ENCODE measurements at places on chromosomes 3 and 15. TPM values are rescaled to one million over a fixed set of nuclear protein-coding genes. Genes with fewer than 3 reads are reported as not detected.

GRCh38 chr3:182105875-182106274 lies 394.1 kb downstream of the SOX2 start:
- DNase-seq = no peak

GRCh38 chr3:135917927-135918597 lies 47.5 kb upstream of the PPP2R3A start:
- DNase-seq = no peak

DNA sequence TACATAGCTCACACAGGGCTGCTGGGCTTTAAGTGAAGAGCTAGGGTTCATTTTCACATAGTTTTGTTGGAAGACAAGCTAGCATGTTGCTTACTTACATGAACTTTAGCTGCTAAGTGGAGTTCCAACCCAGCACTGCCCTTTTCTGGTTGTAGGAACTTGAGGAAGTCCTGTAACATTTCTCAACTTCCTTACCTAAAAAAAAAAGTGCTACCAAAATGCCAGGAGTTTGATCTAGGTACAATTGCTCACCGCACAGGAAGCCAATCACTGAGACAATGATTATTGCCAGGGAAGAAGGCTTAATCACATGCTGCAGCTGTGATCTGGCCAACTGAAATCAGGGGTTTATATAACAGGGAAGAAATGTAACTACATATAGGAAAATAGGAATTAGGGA lies 52.8 kb downstream of the IL12A start:
- DNase-seq = no peak

GRCh38 chr3:108897883-108898282 lies 55.8 kb downstream of the GUCA1C start:
- no peak for DNase-seq

- DNase-seq = no peak
Measured at GRCh38 chr3:39920271-39920670, 110.9 kb downstream of the MYRIP start.

DNA sequence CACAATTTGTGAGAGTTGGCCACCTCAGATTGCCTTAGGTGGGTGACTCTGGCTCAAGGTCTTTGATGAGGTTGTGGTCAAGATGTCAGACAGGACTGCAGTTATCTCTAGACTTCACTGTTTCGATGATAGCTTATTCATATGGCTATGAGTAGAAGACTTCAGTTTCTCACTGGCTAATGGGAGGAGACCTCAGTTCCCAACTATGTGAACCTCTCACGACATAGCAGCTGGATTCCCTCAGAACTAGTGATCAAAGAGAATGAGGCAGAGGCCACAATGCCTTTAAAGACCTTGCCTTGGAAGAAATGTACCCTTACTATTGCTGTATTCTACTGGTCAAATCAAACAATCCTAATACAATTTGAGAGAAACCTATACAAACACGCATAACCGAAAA lies 607.5 kb upstream of the ROBO2 start:
- DNase-seq = no peak

- DNase-seq = no peak
Measured at GRCh38 chr3:185342459-185343174, 20.3 kb upstream of the MAP3K13 start.

DNA sequence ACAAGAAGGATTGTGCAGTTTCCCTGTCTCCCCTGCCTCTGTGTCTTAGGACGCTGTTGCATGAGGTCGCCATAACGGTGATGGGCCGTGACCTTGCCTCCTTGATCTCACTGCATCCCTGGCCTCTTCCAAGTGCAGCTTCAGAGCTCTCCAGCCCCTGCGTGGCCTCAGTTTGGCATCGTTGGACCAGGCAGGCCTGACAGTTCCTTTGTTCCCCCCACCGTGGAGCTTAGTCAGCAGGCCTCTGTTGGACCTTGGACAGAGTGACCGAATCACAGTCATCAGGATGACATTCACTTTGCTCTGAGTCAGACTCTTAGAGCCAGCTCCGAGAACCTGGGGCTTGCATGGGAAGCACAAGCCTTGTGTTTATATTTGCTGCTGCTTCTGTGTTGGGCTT lies 139.4 kb downstream of the OPA1 start:
- DNase-seq = no peak

DNA sequence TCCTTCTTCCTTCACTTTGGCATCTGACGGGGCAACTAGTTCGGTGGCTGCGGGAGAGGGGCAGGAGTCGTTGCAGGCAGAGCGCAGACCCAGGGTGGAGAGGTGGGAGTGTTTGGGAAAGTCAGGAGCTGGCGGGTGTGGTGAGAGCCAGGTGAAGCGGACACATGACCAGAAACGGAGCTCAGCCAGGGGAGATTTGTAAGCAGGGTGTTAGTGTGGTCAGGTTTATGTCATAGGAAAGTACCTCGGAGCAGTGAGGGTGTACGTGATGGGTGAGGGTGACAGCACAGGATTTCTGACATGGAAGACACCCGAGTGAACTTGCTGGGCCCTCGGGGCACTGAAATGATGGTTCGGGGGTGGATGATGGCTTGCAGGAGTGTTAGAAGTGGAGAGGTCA lies 247.4 kb upstream of the TPM1 start:
- DNase-seq = peak; percentile 42

- DNase-seq = no peak
Measured at GRCh38 chr15:39275066-39275465, 305.8 kb upstream of the THBS1 start.

DNA sequence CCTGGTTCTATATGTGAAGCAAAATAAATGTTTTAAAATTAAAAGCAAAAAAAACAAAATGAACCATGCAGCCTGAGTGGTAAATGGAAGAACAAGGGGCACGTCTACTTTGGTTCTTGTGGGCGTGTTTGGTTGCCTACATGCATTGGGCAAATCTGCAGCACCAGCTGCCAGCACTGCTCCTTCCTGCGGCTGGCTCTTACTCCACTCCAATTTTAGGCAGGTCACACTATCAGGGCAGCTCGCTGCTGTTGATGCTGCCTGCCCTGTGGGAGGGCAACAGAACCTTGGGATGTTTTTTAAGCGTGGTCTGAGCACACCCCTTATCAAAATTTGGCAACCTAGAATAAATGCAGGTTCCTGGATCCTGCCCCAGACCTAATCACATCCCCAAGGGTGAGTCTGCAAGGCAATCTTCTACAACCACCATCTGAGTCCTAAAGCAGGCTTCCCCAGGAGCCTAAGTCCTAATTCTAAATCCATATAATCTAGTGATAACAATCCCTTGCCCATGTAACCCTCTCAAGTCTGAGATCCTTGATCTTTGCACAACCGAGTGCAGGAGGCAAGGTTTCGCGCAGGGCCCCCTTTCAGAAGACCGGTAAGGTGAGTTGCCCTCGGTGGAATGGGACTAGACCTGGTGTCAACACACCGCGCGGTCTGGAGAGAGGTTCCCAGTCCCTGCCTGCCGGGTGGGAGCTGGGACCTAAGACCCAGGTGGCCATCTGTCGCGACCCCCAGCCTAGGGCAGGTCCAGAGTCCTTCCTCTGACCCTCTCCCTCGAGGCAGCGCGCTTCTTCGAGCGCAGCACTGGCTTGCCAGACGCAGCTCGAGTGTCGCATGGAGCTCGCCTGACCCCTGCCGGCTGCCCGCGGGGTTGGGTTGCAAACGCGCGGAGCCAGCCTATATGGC lies 15.9 kb downstream of the IVD start:
- DNase-seq = peak; percentile 93

- no peak for DNase-seq
Measured at GRCh38 chr3:123788710-123789109, 95.4 kb downstream of the MYLK start.

DNA sequence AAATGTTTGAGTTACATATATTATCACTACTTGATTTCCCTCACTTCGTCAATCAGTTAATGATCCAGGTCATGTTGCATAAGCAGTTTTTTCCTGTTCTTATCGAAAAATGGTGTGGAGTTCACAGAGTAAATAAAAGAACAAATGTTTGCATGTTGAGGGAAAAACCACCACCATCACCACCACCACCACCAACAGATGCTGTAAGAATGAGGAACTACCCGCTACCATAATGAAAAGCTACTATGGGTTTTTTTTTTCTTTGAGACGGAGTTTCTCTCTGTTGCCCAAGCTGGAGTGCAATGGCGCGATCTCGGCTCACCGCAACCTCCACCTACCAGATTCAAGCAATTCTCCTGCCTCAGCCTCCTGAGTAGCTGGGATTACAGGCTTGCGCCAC lies 27.6 kb downstream of the RUBCN start:
- no peak for DNase-seq

DNA sequence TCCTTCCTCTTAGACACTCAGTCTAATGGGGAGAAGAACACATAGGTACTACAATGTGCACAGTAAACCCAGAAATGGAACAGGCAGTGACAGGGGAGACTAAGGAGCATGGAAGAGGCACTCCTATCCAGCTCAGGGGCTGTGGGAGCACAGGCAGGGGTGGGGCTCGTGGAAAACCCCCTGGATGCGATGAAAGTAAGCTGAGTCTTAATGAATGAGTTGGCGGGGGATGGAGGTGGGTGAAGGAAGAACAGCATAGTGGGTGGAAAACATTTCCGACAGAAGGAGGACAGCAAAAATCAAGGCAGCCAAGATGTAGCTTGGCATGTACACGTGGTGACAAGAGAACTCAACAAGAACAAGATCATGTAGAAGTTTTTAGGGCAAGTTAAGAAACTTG lies 33.6 kb upstream of the UBE2E2 start:
- no peak for DNase-seq

DNA sequence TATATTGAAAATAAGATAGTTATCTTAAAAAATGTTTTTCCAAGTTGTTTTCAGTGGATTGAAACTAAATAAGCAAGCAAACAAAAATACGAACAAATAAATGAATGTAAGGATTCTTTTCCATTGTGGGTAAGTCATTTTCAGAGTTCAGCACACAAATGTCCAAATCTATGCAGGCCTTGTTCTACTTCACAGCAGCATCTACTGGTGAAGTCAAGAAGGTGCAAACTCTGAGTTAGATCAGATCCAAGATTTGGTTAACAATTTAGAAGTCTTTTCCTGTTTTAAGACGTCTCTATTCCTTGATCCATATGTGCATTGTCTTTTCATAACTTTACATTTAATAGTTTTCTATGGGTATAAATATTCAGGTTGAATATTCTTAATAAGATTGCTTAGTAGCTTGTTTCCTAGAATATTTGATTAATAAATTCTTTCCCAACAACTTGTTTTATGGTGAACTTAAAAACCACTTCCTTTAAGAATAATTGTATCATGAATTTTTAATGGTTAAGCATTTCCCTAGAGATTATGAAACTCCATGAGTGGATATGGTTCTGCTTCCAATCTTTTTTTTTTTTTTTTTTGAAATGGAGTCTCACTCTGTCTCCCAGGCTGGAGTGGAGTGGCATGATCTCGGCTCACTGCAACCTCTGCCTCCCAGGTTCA lies 10.5 kb downstream of the PTX3 start:
- DNase-seq = no peak

DNA sequence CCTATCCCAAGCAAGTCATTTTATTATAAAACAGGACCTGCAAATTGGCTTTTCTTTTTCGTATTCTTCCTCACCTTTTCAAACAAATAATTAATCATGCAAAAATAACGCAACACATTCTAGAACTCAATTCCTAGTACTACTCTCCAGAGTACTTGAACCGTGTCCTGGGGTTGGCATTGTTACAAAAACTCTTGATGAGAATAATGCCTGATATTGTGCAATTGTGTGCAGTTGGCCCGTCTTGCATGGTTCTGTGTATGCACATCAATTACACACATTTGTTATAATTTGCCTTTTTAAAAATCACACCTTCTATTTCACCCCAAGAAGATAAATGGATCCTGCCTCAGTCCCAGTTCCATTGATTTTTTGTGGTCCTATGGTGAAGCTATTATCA lies 205.4 kb downstream of the EPHB1 start:
- DNase-seq = no peak

- no peak for DNase-seq
Measured at GRCh38 chr3:119145500-119146167, at the start of gene TEX55. Gene TEX55, plus strand, starts transcription at chr3:119146165. Its CDS starts 25 bp downstream, at chr3:119146190.

DNA sequence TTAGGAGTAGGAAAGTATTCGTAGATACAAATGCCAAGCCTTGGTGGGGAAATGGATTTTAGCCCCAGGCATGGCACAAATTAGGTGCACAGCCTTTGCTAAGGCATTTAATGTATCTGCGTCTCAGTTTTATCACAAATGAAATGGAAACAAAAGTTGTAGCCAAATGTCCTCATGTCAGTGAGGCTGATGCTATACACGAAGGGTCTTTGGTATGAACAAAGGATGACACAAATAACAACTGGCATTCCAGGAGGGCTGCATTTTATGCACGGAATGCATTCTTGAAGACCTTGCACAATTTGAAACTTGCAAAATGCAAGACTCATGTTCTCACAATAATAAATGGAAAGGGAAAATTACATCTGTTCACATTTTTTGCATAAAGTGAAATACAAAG lies 181.9 kb downstream of the SV2B start:
- no peak for DNase-seq

DNA sequence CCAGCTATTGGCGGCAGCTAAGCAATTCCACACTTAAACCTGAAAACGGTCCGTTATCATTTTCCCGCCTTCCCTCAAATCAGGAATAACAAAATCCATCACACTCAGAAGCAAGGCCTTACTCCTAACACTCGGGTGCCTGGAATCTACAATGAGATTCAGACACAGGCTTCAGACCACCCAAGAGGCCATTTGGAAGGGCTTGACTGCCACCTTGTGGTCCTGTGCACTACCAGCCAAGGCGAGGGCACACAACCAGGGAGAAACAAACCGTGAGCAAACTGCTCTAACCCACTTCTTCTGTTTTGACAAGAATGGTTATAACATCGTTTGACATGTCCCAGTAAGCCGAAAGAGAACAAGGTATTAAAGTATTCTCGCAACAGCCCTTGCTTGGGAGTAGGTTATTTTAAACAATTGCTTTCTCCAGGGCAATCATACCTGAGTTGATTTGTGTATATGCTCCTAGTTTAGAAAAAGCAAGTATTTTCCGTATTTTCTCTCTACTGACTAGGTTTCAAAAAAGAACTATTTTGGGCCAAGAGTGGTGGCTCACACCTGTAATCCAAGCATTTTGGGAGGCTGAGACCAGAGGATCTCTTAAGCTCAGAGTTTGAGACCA lies 40.1 kb upstream of the TAFA4 start:
- DNase-seq = no peak

DNA sequence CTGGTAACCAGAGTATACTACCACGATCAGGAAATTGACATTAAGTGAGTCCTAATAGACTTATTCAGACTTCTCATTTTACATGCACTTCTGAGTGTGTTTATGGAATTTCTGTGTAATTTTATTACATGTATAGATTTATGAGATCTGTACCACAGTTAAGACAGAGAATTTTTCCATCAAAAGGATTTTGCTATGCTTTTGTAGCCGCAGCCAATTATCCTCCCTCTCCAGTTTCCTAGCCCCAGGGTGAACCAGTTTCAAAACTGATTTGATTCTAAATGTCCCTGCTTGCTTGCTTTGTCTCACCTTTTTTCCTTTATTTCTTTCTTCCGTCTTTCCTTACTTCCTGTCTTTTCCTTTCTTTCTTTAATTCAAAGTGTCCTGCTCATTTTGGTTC lies 661.2 kb upstream of the BCHE start:
- no peak for DNase-seq

DNA sequence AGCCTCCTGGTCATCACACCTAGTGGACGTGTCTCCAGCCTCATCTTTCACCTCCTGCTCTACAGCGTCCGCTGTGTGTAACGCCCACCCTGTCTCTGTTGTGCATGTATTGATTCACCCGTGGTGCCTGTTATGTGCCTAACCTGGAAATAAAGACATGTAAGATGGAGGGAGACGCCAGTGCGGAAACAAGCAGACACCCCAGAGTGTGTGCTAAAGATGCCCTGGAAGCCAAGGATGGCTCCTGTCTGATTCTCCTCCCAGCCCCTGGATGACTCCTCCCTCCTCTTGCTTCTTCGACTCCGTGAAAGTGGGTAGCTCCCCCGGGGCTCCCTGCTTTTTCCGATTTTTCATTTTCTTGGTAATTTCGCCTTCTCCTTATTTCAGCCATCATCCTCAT lies 241.8 kb downstream of the ADAMTS17 start:
- no peak for DNase-seq

Gene NOX5
- total RNA-seq = not detected

Gene RBPMS2
- total RNA-seq = 255 TPM

Gene SPINK8
- not detected for total RNA-seq

Data from Right ventricle myocardium inferior (tissue), 1 donor.